ENCODE measurements at places on chromosomes 2 and 18.

DNA sequence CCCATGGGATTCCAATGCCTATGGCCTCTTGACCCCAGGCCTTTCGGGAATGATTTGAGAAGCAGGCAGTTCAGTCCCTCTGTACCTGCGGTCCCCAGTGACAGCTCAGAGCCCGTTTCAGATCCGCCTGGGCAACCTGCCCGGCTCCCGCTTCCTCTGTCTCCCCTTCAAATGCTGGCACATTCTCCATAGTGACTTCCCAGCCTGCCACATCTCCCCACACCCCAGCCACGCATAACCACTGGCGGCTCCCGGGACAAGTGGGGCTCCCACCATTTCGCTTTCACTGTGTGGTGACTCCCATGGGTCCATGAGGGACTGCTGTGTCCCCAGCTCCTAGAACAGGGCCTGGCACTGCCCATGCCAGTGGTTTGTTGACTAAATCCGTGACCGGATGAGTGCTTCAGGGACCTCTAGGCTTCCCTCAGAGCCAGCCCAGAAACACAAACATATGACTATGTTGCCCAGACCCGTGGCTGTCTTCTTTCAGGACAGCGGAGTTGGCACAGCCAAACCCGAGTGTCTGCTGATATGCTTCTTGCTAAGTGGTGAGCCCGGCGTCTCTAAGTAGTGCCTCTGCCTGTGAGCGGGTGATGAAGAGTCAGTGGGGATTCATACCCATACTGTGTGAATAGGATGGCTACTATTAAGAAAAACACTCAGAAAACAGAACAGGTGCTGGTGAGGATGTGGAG is 91.2 kb downstream of the GLI2 start:
- DNase-seq = no peak
- no peaks in the 10 kb centered on the region for H3K36me3 ChIP-seq
- H3K27ac ChIP-seq = no peak overlapping the region
- H3K27me3 ChIP-seq = no peaks in the 10 kb centered on the region
- no peaks in the 10 kb centered on the region for H3K4me1 ChIP-seq

GRCh38 chr2:3447789-3448317 is 68.4 kb downstream of the TRAPPC12 start:
- no peaks in the 10 kb centered on the region for H3K27me3 ChIP-seq
- DNase-seq = no peak
- H3K4me1 ChIP-seq = no peaks in the 10 kb centered on the region
- no peak overlapping the region for H3K27ac ChIP-seq
- H3K36me3 ChIP-seq = peaks cover 86% of the 10 kb centered on the region
- H3K4me3 ChIP-seq = no peak overlapping the region

- H3K36me3 ChIP-seq = no peaks in the 10 kb centered on the region
- no peak for DNase-seq
- H3K4me3 ChIP-seq = no peak overlapping the region
Measured at GRCh38 chr2:214232271-214232670, 178.6 kb upstream of the VWC2L start.

DNA sequence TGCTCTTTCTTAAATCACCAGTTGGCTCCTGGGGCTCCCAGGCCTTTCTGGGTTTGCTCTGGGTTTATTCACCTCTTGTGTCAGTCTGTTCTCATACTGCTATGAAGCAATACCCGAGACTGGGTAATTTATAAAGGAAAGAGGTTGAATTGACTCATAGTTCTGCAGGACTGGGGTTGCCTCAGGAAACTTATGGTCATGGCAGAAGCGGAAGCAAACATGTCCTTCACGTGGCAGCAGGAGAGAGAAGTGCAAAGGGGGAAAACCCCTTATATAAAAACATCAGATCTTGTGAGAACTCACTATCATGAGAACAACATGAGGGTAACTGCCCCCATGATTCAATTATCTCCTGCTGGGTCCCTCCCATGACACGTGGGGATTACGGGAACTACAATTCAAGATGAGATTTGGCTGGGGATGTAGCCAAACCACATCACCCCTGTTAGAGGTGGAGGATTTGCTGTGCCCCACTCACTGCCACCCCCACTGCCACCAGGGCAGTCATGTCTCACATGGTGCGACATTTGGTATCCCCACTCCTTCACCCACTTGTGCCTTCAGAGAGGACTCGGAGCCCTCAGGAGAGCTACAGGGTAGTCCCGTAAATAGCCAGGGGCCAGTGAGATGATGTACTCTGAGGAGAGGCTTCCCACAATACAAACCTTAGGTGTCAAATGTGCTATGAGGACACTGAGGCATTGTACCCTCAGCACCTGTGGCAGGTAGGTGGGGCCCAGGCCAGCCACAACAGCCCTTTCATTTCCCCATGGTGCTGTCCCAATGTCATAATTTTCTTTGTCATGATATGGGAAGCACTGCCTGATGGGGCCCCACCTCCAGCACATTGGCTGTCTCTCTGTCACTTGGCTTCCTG is 35.7 kb downstream of the CDC42EP3 start:
- peak overlapping the region; percentile 61 for H3K4me3 ChIP-seq
- peaks cover 35% of the 10 kb centered on the region for H3K4me1 ChIP-seq
- H3K27ac ChIP-seq = peak overlapping the region; percentile 93
- H3K36me3 ChIP-seq = no peaks in the 10 kb centered on the region

GRCh38 chr18:33562741-33563140 is 15.3 kb upstream of the ASXL3 start:
- no peaks in the 10 kb centered on the region for H3K36me3 ChIP-seq
- H3K4me3 ChIP-seq = no peak overlapping the region
- no peak for DNase-seq
- H3K4me1 ChIP-seq = no peaks in the 10 kb centered on the region

GRCh38 chr2:75047992-75048625 is 89.7 kb downstream of the POLE4 start:
- H3K27me3 ChIP-seq = no peaks in the 10 kb centered on the region
- H3K4me1 ChIP-seq = no peaks in the 10 kb centered on the region
- DNase-seq = no peak
- H3K4me3 ChIP-seq = no peak overlapping the region

Data from naive thymus-derived CD8-positive, alpha-beta T cell (primary cell).